ENCODE measurements at places on chromosomes 2 and 18.

GRCh38 chr2:173750353-173750801, 214.8 kb downstream of the SP3 start:
- DNase-seq: no peak

GRCh38 chr18:34880403-34880802, 160.8 kb upstream of the MAPRE2 start:
- DNase-seq: no peak

DNA sequence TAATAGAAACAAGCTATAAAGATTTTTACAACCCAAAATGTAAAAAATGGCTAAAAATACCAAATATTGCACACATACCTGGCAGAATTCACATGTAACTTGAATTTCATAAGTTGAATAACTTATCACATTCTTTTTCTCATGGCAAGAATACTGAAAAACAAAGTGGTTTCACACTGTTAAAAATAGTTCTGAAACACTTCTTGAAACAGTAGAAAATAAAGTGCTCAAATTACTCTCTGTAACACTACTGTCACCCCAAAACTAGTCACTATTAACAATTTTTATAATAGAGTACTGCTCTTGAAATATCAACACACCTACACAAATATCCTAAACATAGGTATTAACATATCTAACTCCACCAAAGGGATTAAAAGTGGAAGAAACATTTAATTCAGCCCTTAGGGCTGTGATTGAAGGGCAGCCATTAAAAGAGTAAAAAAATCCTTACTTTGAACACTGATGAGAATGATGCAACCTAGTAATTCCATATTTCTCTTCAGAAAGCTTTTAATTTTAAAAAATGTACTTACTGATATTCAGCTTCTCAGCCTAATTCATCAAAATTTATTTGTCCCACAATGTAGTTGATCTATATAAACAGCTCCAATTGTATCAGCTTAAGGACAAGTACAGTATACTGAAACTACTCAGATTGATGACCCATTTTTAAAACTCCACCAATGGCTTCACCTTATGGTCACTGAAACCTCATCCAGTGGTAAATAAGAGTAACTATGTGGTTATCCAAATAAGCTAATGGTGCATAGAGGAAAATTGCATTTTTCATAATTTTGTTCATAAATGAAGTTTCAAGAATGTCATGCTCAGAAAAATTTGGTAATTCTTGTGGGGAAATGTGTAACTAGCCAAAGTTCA, 31.4 kb downstream of the ATF2 start:
- DNase-seq: no peak

DNA sequence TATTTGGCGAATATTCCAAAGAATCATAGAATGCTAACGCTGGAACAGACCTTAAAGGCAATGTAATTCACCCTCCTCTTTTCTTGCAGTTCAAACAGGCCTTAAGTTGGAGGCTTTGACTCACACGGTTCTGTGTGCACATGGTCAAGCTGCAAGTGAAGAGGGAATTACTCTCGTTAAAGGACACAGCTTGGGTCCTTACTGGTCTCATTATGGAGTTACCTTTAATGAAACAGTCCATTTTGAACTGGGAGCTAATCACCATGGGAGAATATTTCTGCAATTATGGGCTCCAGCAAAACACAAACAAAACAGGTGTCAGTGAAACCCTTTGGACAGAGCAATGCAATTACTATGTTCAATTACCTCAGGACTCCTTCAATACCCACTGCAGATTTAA, 135.5 kb downstream of the GAREM1 start:
- no peak for DNase-seq

- no peak for DNase-seq
Measured at GRCh38 chr18:41992066-41992465, 37.0 kb downstream of the PIK3C3 start.

GRCh38 chr2:174365571-174365970, 30.0 kb upstream of the SCRN3 start:
- DNase-seq: no peak

- no peak for DNase-seq
Measured at GRCh38 chr2:112614201-112614840, 29.9 kb downstream of the CHCHD5 start.

GRCh38 chr2:227117027-227117426, 47.0 kb downstream of the COL4A4 start:
- no peak for DNase-seq

- no peak for DNase-seq
Measured at GRCh38 chr18:59861963-59862819, 37.6 kb upstream of the PMAIP1 start.

DNA sequence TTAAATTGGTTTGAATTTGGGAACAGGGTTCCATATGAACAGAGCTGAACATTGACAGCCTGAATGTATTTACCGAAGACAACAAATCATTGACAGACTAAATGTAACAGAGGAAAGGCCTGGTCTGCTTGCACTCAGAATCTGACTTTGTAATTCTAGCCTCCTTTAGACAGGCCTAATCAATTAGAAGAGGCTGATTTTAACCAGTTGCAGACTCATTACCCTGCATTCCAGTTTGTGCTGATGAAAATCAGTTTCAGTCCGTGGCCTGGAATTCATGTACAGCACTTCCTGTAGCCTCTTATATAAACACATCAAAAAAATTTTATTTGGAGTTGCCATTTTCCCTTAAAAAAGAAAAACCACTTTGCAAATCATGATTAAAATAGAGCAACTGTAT, 93.1 kb upstream of the ZFP36L2 start:
- no peak for DNase-seq

DNA sequence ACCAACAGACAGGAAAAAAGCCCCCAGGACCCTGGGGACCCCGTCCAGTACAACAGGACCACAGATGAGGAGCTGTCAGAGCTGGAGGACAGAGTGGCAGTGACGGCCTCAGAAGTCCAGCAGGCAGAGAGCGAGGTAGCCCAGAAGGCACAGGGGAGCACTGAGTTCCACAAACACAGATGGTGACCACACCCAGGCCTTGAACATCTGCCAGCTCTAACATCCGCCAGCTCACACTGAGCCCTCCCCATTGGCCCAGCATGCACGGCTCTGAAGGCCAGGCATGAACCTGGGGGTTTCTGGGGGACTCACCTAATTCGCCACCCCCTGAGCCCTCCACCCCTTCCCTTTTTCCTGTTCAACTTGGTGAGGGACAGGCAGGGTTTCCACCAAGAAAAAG, 25.6 kb upstream of the PRLH start:
- no peak for DNase-seq

- DNase-seq: no peak
Measured at GRCh38 chr2:42777883-42778805, 14.2 kb upstream of the OXER1 start.

- DNase-seq: no peak
Measured at GRCh38 chr2:140491876-140492275, 1638.9 kb downstream of the LRP1B start.

DNA sequence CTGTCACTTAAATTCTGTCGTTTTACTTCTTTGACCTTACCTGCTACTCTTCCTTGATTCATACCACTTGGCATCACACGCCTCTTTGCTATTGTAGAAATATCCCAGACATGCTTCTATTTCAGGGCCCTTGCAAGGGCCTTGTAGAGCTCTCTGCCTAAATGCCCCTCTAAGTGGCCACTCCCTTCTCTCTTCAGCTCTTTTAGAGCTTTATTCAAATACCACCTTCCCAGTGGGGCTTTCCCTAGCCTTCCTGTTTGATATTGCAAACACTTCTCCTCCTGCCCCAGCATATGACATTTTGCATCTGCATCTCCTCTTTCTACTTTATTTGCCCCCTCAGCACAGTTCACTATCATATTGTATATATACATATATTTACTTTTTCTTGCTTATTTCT, 54.0 kb downstream of the PELI1 start:
- no peak for DNase-seq

GRCh38 chr2:201250741-201251140, 9.6 kb upstream of the CASP8 start:
- no peak for DNase-seq

DNA sequence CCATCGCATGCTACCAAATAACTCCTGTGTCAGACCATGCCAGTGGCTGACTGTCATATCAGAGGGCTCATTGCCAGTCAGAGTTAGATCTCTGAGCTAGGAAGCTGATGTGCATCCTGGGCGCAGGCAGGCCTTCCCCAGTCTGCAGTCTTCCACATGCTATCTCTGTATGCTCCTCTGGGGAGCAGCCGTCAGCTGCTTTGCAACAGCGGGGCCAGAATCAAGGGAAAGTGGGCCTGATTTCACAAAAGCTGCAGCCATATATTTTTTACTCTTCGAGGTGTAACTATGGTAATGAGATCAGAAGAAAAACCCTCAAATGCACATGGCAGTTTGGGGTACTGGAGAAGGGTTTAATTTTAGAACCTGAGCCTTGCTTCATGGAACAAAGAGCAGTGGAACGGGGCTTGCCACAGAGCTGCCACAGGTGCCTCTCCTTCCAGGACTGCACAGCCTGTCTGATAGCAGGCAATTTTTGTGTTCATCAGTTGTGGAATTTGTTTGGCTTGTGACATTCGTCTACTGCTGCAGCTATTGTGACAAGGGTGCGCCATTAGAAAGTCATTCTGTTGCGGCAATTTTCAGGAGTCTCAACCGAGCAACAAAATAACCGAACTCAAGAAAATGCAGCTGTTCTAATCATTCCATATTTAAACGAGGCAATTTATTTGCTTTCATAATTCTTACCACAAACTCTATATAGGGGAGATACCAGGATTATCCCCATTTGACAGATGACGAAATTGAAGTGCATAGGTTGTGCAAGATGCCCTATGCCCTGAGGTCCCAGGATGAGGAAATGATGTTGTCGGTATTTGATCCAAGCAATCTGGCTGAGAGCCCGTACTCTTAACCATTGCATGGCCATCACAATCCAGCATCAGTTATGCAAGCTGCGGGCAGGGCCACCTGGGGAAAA, 109.6 kb upstream of the CYRIA start:
- no peak for DNase-seq

DNA sequence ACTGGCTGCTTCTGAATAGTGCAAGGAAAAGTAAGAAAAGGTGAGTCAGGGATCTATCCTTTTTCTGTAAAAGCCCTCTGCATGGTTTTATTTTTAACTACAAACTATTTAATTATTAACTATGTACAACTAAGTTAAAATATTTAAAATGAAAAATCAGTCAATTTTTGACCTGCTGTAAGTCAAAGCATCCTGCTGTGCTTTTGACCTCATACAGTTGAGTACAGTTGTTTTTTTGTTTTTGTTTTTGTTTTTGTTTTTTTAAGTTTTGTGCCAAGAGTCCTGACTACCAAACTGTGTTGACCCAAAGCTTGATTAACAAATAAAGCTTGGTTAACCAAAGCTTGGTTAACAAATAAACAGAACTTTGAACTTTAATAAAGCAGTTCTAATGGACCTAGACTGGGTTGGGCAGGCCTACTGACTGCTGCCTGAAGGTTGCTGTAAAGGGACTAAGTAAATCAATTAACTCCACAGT, at the start of gene ACMSD:
TSS of gene ACMSD (plus strand) at position 474 of the 478 bp plus-strand sequence. CDS start 67 bp downstream, outside the sequence.
- DNase-seq: no peak

DNA sequence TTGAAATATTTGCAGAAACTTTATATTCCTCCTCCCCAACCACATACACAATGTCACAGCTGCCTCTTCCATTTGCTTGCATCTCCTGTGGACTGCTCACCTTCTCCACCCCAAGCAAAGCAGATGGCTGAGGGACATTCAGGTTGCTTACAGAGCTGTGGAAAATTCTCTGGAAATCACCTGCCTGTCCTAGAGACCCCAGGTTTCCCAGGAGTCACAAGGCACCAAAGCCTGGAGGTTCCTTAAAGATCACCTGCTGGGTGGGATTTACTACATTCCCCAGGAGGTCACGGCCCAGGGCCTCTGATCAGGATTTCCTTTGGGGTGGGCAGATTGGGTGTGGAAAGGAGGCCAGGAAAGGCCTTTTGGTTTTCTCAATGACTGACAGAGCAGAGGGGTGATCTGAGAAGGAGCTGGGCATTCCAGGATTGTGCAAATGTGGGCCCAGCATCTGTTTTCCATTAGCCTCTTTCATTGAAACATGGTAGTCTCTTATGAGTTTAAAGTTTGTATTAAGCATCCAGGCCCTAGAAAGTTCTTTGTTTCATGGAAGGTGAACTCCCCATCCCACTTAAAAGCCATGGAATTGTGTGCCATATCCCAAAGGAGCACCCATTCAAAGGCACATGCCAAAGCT, 410.7 kb upstream of the TNP1 start:
- no peak for DNase-seq

DNA sequence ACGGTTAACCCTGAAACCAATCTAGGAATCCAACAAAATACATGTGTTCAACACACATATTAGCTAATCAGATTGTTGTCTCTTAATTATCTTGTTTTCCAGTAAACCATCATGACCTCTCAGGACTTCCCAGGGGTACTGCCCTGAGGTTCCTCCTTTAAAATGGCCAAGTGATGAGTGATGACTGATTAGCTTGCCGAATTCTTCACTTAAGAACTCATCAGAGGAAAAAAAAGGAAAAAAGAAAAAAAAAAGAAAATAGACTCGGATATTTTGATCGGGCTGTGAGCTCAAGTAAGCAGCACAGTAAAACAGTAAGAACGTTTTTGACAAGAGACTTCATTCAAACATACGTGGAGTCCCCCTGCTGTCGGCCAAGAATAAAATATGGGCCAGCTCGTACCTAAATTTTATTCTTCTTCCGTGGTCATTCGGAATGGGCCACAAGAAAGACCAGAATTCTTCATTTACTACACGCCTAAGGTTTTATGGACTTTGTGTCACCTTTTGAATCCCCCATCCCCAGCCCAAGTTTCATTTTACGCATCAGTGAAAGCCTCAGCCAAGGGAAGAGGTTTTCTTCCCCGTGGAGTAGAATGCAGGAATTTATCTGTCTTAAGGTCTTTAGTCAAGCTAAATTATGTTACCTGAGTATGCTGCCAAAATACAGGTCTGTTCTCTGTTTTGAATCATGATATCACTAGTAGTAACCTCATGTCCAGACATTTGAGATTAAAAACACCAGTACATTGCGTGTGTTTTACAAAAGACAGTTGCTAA, 40.5 kb downstream of the COLEC12 start:
- no peak for DNase-seq

DNA sequence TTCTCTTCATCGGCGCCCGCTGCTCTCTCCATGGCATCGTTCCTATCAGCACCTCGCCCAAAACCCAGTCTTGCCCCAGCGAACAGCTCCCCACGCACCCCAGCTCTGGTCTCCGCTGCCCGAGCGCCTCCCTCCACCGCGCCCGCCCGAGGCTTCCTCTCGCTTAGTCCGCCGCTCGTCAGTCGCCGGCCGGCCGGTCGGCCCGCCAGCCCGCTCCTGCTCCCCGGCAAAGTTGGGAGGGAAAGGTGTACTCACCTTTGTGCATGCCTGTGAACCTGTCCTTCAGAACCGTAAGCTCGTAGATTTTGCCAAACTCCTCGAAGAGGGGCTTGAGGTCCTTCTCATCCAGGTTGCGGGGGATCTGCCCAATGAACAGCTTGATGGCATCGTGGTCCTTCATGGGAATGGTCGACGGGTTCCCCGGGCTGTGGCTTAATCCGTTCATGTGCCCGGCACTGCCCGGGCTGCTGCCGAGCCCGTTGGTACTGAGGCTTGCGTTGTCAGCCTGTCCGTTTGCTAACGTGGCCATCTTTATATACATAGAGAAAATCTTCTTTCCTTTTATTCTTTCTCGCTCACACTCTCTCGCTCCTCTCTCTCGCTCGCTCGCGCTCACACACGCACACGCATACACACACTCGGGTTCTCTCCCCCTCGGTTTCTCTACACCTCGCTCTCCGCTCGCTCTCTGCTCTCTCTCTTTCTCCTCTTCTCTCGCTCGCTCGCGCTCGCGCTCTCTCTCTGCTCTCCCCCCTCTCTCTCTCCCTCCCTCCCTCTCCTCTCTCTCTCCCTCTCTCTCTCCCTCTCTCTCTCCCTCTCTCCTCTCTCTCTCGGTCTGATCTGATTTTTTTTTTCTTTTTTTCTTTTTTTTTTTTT, at the start of gene CELF4:
TSS of gene CELF4 (minus strand) at position 698 of the 876 bp plus-strand sequence.
- no peak for DNase-seq

All from activated T-cell treated with anti-CD3 and anti-CD28 coated beads, Interleukin-2, amount 50 U/mL, for 1 hour (primary cell).